AML-193 (cell line): ENCODE measurements at places on chromosomes 5 and 9.

DNA sequence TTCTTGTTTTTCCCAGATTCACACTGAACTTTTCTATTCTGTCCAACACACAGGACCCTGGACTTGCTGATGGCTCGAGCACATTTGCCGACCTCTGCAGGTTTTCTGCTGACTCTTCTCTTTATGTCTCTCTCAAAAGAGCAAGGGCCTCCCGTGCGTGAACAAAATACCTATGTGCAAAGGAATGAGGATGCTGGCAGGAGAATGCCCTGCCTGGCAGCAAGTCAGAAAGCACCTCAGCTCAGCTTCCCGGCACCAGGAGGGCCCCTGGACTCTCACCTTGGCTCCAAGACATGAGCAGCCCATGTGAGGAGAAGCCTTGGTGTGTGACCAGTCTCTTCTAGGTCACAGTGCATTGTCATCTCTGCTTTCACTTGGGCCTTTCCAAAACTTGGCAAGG is 36.1 kb downstream of the PAPPA start:
- DNase-seq = no peak

DNA sequence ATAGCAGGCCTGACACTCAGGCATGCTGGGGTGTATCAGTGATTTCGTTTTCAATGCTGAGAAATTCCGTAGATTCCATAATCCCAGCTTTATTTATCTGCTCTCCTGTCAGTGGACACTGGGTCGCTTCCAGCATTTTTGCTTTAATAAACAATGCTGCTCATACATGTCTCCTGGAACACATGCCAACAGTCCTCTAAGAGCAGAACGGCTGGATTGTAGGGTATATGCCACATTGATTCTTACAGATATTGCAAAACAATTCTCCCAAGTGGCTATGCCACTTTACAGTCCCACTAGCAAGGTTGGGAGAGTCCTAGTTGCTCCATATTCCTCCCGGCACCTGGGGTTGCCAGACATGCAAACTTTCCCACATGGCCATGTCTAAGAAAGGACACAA is 81.9 kb downstream of the RAPGEF1 start:
- no peak for DNase-seq

GRCh38 chr5:64333886-64334285 is 168.2 kb downstream of the RNF180 start:
- no peak for DNase-seq

GRCh38 chr5:51832934-51833470 is 449.8 kb downstream of the ISL1 start:
- DNase-seq = no peak

DNA sequence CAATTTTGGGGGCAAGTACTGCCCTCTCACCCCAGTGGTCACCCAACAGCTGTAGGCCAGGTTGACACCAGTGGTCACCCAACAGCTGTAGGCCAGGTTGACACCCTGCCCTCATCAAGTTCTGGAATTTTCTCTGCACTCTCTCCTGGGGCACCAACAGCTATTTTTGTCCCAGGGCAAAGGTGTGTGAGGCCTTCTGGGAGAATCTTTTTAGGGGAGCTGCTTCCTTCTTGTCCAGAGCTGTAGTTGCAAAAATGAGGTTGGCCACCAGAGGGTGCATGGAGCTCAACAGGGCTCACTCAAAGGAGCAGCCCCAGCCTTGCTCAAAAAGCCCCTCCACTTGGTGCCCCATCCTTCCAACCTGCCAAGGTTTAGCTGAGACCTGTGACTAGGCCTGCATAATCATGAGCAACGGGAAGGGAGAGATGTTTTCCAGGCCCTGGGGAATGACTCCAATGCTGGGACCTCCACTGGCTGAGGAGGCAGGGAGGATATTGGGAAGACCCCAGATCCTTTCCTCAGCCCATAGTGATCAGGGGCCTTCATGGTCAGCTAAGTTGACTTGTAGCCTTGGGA is 10.6 kb upstream of the P4HA2 start:
- peak; percentile 32 for DNase-seq
